ENCODE measurements at places on chromosomes 3 and 15.

DNA sequence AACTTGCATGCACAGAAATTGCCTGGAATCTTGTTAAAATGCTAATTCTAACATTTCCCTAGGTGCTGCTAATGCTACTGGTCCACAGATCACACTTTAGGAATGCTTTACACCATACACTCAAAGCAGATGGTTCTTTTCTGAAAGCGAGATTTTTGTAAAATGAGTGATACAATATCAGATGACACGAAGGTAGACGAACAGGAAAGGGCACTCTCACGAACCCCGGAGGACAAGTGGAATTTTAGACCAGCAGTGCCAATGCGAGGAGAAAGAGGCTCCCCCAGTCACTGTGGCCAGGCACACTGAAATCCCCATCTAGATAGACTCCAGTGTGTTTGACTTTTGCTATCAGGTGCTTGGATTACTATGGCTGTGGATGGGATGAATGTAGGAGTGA, 21.0 kb downstream of the FAIM start:
- DNase-seq: no peak

- peak; percentile 42 for DNase-seq
Observed at GRCh38 chr3:195907934-195908693, at the start of gene TNK2. Gene TNK2, minus strand, starts transcription at chr3:195908551. Its CDS starts 19,963 bp downstream, at chr3:195888588.

DNA sequence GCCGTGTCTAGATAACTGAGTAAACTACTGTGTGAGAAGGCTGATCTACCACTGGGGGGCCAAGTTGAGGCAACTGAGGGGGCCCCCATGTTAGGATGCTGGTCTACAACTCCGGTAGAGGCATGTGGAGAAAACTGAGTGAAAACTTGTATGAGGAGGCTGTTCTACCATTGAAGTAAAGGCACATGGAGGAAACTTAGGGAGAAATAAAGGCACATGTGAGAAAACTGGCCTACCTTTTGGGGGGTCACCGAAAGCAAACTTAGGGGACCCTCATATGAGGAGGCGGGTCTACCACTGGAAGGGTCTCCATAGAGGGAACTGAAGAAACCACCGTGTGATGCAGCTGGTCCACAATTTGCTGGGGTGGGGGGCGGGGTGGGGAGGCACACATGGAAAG, 155.2 kb downstream of the FBLN2 start:
- no peak for DNase-seq

DNA sequence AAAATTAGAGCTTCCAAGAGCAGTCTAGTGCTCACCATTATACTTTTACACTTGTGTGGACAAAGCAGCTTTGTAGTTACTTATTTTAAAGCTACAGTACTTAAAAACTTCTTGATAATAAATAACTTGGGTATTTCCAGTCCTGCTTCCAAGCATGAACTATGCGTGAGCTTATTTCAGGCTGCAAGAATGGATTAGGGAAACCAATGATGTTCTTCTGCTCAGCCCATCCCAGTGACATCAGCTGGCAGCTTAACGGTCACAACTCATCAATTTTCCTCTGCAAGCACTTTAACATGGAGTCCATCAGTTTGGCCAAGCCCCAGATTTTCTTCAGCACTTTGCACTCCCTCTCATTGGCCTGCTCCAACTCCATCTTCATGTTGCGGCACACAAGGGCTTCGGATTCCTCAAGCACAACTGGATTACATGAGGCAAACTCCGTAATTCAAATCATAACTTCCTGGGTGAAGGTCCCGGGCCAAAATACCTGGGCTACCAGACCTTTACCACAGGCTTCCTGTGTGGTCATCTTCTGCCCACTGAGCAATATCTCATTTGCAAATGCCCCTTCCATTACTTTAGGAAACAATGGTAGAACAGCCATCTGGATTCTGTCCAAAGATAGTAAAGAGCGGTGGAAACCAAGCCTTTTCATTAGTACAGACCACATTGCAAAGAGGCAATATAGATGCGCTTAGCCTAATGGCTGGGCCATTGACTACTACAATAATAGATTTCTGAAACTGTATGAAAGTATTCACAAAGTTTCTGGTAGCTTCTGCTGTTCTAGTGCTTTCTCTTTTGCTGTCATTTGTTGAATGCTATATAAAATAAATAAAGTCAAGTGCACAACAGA, 87.5 kb upstream of the DAZL start:
- DNase-seq: no peak

DNA sequence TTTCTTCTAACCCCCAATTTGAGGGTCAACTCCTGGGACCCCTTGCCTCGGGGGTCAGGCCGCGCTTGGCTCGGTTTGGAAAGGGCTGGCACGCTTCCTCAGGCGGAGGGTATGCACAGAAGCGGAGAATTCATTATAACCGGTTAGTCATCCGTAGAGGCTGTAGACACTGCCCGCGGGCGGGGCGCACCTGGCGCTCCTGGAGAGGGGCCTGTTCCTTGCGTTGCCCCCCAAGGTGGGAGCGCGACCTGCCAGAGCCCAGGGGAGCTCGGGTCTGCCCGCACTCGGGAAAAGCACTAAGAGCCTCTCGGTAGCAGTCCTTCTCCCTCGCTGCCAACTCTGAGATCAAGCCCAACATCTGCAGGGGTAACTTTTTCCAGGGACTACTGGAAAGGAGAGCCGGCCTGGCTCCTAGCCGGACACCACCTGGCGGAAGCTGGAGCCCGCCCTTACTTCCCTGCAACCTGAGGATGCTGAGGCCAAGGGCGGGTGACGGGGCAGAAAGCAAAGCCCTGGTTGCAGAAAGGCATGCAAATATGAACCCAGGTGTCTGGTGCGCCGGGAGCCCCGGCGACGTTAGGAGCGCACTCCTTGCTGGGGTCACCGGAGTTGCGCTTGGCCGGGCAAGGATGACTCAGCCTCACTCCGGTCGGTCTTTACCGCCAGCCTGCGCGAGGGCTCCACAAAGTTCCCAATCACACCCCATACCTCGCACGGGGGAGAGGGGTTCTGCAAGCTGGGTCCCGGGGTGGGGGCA, 1.5 kb upstream of the CACNA2D3 start:
- no peak for DNase-seq

DNA sequence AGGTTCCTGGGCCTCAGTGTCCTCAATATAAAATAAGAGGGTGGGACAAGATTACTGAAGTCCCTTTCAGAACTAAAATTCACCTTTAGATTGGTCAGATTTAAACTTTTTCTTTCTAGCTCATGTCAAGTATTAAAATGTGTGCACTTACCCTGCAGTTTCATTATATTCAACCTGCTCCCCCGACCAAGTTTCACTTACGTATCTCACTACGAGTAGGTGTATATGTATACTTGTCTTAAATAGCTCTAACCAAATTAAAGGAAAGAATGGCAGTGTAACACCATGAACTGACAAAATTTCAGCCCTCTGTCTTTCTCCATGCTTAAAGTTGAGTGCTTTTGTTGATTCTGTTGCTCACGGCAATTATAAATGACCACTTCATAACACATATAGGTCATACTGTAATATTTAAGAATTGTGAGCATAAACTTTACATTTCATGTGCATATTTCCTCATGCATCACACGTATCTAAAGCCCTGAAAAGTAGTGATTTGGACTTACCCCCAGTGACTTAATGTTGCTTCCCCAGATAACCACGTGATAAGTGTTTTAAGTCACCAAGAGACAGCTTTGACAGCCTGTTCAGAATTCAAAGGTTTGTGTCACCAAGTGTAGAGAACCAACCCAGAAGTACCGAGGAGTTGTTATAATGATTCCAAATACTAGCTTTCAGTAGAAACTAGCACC, 70.0 kb downstream of the PGPEP1L start:
- peak; percentile 37 for DNase-seq

DNA sequence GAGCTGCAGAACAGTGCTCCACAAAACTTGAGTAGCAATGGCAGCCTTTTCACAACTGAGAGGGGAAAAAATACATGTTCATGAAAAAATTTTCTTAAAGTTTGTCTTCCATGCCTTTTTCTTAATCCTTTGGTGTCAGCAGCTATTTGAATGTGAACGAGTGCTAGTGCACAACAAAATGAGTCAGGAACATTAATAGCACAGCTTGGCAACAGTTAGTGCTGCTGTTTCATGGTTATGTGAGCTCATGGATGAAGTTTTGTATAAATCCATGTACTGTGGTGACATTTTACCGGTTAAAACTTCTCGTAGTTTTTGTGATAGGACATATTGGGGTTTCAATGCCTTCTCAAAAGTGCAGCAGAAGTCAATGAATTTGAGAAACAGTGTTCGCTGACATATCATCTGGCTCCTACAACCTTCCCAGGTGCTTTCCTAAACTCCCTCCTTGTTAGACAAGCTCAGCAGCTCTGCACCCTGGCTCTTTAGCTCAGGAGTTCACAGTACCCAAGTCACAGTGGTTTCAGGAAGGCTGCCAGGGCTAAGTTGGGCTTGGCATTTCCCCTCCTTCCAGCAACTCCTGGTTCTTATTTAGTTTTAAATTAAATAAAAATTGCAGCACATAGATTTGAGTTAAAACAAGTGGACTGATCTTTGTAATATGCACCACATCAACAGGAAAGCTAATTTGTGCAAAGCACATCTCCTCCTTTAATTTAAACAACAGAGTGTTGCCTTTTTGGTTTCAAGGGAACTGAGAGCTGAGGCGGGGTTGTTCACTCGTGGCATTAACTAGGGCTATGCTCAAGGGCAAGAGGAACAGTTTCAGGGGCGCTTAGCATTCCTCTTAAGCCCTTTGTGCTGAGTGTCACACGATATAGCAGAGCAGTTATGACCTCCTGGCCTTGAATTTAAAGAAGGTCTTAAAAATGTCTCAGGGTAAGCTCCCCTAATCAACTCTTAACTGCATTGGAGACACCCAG, 362.8 kb downstream of the CHST2 start:
- DNase-seq: no peak

DNA sequence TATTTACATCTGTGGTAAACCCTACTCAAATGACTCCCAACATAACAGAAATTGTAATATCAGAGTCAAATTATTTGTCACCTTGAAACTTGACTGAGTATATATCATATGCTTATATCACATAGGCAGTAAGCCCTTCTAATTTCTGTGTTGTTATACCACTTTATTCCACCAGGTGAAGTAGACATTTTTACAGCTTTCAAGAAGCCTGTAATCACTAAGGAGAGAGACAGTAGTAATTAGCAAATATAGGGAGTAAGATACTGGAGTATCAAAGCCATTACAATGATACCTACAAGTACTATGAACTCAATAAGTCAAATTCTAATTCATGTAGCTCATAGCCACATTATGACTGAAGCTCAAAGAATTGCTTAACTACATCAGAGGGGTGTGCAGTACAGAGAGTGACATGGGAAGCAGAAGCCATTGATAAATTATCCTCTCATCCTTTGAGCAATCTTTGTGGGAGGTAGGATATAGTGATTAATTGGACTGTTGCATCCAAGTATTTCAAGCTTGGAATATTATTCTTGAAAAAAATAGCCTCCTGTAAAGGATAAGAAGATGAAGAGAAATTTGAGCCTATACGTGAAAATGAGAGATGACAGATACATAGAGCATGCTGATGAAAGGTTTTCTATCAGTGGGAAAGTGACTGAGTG, 1005.9 kb downstream of the ZPLD1 start:
- DNase-seq: no peak

GRCh38 chr3:150254309-150254708, 153.8 kb upstream of the TSC22D2 start:
- no peak for DNase-seq

DNA sequence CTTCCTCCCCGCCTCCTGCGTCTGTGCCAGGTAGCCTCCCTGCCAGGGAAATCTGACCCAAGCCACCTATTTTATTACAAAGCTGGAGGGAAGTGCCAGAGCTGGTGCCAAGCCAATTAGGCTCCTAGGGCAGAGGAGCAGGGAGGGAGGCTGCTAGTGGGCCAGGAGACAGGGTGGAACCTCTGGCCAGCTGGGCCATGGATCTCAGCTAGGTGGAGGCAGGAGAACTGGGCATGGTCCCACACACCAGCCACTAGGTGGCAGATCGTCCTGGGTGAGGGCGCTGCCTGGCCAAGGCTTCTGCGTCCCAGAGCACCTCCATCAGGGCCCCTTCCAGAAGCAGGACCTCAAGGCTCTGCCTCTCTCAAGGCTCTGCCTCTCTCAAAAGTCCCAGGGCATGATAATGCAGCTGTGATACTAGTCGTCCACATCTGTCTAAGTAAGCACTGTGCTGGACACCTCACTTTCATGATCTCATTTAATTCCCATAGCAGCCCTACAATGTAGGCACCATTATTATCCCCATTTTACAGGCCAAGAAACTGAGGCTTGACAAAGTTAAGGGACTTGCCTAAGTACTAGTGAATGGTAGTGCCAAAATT, 4.5 kb upstream of the RFT1 start:
- DNase-seq: peak; percentile 20

DNA sequence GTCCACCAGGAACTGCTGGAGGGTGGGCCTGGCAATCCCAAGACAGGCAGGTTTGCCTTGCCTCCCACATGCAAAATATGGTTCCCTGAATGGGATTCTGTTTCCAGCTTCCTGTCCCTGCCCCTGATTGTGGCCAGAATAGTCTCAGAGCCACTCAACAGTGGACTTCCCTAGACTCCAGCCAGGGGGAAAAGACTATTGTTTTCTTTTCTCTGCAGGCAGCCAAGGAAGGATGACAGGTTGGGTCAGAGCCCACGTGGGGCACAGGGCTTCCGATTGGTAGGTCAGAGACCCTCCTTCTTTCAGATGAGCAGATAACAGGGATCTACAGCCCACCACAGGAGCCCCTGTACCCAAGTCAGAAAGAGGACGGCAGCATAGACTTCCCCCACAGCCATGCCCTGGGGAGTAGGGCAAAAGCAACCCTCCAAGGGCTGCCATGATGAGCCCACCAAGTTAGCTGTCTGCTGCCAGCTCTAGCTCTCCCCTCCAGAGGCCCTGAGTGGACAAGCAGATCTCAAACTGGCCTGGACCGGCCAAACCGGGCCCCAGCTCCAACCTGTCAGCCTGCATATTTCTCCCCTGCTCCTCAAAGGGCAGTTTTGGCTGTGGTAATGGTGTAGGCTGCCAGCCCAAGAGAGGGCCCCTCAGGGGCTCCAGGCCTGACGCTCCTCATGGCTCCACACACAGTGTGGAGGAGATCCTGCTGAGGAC, 6.4 kb downstream of the TLR9 start:
- DNase-seq: no peak

DNA sequence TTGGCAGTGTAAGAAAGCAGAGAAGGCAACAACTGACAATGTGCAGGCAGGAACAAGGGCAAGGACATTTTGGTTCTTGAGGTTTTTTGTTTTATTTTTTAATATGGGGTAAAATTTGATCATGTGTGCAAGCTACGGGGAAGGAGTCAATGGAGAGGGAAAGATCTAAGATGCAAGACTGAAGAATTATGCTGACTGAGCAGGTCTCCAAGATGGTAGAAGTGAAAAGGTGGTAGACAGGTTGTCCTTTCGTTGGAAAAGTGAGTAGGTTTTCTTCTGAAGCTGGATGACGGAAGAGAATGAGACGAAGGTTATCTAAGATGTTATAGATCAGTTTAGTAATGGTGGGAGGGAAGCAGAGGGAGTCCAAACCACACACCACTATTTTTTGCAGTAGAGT, 4.2 kb downstream of the CD47 start:
- no peak for DNase-seq

DNA sequence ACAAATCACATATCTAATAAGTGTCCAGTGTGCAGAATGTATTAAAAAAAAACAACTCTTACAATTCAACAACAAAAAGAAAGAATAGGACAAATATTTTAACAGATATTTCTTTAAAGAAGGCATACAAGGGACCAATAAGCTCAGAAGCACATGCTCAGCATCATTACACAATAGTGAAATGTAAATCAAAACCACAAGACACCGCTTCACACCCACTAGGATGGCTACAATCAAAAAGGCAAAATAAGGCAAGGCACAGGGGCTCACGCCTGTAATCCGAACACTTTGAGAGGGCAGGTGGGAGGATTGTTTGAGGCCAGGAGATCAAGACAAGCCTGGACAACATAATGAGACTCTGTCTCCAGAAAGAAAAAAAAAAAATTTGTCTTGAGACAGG, 255.6 kb downstream of the MAGI1 start:
- DNase-seq: no peak

- no peak for DNase-seq
Observed at GRCh38 chr3:105353485-105354161, 13.1 kb upstream of the ALCAM start.

Measured in T-helper 2 cell (primary cell).